ENCODE measurements at places on chromosomes 4 and X. TPM values are rescaled to one million over a fixed set of nuclear protein-coding genes. Genes with fewer than 3 reads are reported as not detected.
A peak's percentile ranks its signal among the peaks of the same experiment; 100 is the strongest.

DNA sequence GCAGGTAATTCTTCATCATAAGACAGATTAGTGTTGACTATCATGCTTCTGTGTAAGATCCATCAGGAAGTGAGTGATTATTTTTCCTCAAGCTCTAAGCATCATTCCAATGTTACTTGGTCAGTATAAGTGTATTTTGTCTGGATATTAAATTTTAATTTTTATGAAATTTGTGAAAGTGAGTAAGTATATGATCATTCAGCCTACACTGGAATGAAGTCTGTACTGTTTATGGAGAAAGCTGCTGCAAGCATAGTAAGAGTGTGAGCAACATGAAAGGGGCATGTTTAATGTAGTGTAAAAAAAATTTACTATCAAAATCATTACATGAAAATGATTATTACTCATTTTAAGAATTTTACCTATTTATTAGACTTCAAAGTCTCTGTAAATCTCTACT lies 84.8 kb downstream of the IL15 start:
- no peak for DNase-seq

CT83 gene
- not detected for total RNA-seq

SSX1 gene
- total RNA-seq = not detected

DNA sequence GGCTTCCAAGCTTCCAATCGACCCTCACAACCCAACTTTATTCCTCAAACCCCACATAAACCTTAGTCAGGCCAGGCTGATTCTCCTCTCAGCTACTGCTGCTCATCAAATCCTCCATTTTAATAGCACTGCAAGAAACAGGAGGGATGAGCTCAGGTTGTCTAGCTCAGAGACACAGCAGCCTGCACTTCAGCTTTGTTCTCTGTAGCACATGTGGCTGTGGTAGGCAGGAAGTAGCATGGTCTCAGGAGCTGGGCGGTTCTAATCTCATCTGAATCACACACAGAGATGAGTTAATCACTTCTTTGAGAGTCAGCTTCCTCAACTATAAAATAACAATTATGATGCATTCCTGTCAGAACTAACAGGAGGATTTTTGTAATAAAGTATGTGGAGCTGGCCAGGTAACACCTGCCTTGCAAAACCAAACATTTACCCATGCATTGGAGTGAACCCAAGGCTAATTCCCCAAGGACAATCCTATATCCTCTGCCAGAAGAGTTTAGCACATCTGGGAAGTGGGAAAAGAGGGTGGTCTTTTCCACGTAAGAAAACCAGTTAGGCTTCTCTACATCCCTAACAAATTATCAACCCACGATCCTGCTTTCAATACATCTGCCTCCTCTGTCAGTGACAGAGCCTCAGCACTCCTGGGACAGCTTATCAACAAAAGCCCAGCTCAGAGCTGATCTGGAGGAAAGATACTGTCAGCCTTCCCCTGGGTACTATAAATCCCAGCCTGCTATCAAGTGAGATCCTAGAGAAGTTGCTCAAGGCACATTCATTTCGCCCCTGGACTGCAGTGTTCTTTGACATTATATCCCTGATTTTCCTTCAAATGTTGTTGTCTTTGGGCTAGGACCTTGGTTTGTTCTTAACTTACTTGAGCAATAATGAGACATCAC lies 32.8 kb downstream of the ELOVL6 start:
- peak; percentile 86 for DNase-seq

GRCh38 chrX:154090731-154091130 lies 6.8 kb downstream of the MECP2 start:
- DNase-seq = no peak

DNA sequence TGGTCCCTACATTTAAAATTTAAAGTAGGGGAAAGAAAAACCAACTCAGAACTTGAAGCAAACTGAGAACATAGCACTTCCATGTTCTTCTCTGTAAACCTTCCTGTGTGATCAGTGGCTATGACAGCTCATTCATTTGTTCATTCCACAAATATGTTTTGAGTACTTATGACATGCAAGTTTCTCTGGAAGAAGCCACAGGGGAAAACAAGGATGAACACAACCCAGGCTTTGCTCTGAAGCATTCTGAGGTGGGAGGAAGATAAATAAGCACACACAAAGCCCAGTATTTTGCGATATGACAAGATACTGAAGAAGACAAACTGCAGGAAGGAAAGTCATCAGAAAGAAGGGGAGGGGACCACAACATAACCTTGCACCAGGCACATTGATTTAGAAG lies 96.4 kb downstream of the CHIC2 start:
- DNase-seq = no peak

CPLX1 gene
- total RNA-seq = 6.6 TPM

- no peak for DNase-seq
These were observed 83.6 kb upstream of the PGRMC2 start for GRCh38 chr4:128371001-128371777.

DNA sequence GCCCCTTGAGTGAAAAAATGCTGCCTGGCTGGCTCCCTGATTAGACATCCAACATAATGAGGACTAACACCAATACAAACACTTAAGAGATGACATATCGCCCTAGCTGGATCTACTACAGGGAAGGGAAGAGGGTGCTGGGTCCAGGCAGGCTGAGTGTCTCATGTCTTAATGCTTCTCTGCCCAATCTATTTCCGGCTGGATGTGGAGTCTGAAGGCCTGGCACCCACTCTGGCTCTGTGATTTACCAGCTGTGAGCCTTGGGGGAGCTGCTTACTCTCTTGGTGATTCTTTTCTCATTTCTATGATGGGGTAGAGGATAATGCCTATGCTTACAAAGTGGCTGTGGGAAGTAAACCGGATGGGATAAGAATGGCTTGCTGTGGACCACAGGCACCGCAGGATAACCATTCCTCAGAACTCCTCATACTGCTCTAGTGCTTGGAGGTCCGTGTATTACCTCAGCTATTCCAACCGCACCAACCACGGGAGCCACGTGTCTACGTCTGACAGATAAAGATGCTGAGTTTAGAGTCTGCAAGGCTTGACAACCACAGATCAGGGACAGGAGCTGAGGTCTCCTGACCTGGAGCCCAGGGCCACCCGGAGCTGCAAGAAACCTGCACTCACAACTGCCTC lies 161.7 kb downstream of the AFAP1 start:
- DNase-seq = no peak

HTN1 gene
- total RNA-seq = not detected

DNA sequence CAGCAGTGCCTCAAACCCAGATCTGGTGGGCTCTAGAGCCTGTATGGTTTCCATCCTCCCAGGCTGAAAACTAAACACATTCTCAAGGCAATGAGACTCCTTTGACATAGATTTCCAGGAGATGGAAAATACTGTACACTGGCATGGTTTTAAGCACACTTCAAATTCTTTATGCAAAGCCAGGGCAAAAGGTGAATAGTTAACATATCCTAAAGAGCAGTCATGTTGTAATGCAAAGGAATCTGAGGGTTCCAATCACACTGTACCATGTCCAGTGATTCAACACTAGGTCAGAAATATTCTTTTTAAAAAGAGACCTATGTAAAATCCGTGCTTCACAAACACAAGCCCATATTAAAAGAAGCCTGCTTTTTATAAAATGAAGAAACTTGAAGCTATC lies 195.3 kb downstream of the QDPR start:
- no peak for DNase-seq

WNK3 gene
- total RNA-seq = 12.8 TPM

ARHGAP36 gene
- not detected for total RNA-seq

DNA sequence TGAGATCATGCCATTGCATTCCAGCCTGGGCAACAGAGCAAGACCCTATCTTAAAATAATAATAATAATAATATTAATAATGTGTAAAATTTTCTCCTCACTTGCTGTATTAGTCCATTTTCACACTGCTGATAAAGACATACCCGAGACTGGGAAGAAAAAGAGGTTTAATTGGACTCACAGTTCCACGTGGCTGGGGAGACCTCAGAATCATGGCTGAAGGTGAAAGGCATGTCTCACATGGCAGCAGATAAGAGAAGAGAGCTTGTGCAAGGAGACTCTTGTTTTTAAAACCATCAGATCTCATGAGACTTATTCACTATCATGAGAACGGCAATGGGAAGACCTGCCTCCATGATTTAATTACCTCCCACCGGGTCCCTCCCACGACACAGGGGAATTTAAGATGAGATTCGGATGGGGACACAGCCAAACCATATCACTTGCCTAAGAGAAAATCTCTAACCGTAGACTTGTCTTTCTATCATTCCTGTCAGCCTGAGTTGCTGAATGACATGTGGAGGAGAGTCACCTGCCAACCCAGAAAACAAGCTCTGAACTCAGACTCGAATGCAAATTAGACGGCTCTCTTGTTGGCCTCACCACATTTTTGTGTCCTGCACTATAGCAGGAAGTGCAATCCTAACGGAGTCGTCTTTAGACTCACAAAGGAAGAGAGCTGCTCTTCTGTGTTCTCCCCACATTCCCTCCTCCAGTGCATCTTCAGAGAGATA lies 51.9 kb upstream of the DCTD start:
- no peak for DNase-seq

ASB5 gene
- total RNA-seq = not detected

DNA sequence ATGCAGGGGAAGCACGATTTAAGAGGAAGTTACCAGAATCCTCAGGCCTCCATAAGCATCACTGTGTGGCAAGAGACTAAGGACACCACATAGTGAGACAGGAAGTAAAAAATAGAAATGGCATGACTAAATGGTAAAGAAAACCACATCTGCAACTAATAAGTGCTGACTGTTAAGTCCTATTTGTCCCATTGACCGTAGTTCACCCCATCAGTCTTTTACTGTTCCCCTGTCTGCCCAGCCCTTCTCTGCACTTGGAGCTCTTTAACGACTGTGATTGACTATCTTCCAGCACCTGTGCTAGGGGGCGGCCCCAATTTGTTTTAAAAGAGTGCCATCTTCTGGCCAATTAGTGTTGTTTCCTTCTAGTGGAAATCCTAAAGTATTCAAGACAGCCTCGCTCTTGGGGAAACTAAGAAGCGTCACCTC lies 94.2 kb downstream of the MAOA start:
- peak; percentile 82 for DNase-seq

VEGFD gene
- 0.90 TPM for total RNA-seq

DNA sequence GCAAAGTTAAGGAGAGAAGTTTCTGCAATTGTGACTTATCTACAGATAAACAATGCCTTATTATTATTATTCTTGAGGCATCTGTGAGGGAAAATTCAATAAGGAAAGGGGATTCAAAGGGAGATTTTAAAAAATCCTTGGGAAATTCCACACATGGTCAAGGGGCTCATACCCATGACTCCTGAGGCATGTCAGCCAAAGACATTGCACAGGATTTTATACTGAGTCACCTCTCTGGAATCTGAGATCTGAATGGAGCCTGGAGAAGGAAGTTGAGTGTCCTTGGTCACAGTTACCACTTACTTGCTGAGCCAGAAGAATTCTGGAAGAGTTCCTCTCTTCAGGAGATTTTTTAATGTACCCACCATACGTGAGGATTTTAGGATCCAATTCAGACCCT lies 14.4 kb upstream of the CXCL8 start:
- peak; percentile 28 for DNase-seq
